Fibroblast of lung (primary cell): ENCODE measurements at places on chromosomes 6 and 20.
A peak's percentile ranks its signal among the peaks of the same experiment; 100 is the strongest.

GRCh38 chr6:124546601-124547000 is 415.6 kb upstream of the RNF217 start:
- no peak for DNase-seq

DNA sequence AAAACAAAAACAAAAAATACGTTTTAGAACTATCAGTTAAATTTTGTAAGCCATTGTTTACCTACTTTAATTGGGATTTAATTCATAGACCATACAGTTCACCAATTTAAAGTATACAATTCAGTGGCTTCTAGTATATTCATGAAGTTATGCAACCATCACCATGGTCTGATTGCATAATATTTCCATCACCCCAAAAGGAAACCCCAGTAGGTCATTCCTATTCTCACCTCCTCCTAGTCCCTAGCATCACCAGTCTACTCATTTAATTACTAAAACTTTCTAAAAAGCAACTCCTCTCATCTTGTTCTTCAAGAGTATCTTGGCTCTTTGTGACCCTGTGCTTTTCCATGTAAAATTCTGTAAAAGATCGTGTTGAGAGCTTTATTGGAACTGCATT is 60.2 kb downstream of the ASXL1 start:
- DNase-seq = no peak

DNA sequence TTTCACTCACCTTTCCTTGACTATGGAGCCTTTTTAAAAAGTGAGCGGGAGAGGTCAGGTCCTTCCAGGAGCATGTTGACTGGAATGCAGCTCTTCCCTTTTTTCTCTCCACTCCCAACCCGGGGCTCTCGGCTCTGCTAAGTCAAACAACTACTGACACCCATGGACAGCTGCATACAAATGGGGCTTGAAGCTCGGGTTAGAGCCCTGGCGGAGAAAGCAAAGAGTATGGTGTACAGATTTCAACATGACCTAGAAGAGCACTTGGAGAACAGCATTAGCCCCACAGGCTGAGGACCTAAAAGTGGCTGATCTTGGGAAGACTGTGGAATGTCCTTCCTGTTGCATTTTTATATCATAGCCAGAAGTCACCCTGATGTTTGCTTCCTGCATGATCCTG is 162.0 kb upstream of the STMND1 start:
- DNase-seq = no peak

- no peak for DNase-seq
These were observed 31.8 kb upstream of the PBOV1 start for GRCh38 chr6:138250053-138250452.

GRCh38 chr6:118468682-118469465 is 79.2 kb upstream of the PLN start:
- peak; percentile 35 for DNase-seq

- DNase-seq = no peak
These were observed 10.2 kb upstream of the DNAJC5 start for GRCh38 chr20:63884506-63885263.
